Heart left ventricle (tissue), 16 donors: ENCODE measurements at places on chromosomes 7 and 10.
A peak's percentile ranks its signal among the peaks of the same experiment; 100 is the strongest.

DNA sequence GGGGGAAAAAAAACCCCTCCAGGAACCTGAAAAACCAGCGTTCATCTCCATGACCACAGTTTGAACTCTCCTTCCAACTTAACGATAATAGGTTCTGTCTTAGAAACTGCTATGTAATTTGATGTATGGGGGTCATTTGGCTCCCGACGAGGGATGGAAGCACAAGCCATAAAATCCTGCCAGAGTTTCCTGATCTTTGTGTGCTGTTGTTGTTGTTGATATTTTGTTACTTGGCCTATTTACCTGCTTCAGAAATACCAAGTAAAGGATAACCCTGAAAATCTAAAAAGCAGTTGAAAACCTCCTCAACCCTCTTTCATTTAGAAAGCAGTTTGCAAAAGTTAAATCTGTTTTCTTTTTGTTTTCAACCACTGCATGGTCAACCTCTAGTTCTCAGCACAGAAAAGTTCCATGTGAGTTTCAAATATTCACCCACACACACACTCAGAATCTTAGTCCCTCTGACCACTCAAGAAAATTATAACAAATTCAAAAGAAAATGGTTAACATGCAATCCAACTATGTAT is 9.3 kb upstream of the HOXA2 start:
- no peak for DNase-seq

GRCh38 chr7:55081472-55082227 is 62.8 kb downstream of the EGFR start:
- DNase-seq, result no peak

GRCh38 chr10:97065686-97066660 is 119.8 kb downstream of the SLIT1 start:
- no peak for DNase-seq

GRCh38 chr10:64682043-64682442 is 1160.8 kb downstream of the REEP3 start:
- no peak for DNase-seq

- no peak for DNase-seq
Measured at GRCh38 chr10:117365612-117366011, 9.6 kb downstream of the PDZD8 start.

DNA sequence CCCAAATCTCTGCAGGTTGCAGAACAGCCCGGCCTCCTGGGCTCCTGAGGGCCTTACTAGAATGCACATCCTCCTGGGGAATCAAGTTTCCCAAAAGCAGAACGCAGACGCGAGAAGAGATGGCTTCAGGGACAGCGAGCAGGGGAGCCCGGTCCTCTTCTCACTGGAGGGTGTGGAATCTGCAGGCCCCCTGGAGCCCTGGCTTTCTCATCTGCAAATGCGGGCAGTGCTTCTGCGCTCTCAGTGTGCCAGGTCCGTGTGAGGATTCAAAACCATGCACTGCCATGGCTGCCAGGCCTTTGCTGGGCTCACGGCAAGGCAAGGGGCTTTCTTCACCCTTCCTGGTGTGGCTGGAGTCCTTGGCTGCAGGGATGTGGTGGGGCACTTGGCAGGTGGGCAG is 330.9 kb upstream of the MKI67 start:
- DNase-seq, result no peak

GRCh38 chr10:71432956-71433767 is 36.4 kb downstream of the CDH23 start:
- no peak for DNase-seq

DNA sequence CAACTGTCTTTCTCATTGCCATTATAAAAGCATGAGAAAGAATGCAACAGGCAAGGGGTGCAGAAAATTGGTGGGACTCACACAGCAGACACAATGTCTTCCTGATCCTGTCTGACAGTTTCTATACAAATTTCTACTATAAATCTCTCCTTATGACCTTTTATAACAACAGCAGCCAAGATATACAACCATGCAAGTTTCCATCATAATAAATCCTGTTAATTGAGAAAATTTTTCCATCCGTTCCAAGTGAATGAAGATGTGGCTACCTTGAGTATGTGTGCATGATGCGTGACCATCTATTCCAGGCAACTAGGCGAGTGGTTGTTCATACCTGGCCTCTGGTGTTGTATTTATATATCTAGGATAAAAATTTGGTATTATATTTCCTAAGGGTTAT is 216.7 kb downstream of the BBS9 start:
- DNase-seq, result no peak

- DNase-seq, result peak; percentile 11
Measured at GRCh38 chr7:2004841-2005725, 227.7 kb downstream of the MAD1L1 start.

GRCh38 chr10:122876467-122876855 is 2.9 kb downstream of the FAM24B start:
- no peak for DNase-seq

DNA sequence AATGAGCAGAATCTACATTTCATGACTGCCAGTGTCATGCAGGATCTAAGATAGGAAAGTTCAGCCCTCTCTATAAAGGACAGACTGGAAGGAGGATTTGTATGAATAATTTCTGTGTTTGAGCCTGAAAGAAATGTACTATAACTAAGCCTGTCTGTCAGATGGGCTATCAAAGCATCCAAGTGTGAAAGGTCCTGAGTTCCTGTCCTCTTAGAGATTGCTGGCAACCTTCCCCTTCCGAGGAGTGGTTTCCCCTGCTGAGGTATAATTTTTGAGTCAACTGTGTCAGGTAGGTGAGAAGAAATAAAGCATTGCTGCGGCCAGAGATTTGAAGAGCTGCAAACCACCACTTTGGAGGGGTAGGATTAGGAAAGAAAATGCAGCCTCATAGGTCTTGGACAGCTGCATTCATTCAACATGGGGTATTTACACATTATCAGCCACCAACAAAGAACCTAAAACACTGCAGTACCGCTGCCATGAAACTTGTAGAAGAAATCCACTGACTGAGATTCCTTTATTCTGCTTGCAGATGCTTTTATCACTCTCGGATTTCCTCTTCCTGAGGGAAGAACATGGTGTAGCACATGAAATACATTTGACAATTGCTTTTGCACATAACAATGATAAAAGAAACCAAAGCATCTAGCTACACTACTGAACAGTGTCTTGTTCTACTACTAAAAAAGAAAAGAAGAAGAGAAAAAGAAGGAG is 189.1 kb downstream of the DGKI start:
- no peak for DNase-seq

- DNase-seq, result peak; percentile 92
Measured at GRCh38 chr10:17616403-17617030, 657 bp downstream of the HACD1 start.

- DNase-seq, result no peak
Measured at GRCh38 chr7:147990942-147991341, 599.6 kb upstream of the C7orf33 start.

- no peak for DNase-seq
Measured at GRCh38 chr7:49692516-49692915, 80.9 kb upstream of the VWC2 start.

DNA sequence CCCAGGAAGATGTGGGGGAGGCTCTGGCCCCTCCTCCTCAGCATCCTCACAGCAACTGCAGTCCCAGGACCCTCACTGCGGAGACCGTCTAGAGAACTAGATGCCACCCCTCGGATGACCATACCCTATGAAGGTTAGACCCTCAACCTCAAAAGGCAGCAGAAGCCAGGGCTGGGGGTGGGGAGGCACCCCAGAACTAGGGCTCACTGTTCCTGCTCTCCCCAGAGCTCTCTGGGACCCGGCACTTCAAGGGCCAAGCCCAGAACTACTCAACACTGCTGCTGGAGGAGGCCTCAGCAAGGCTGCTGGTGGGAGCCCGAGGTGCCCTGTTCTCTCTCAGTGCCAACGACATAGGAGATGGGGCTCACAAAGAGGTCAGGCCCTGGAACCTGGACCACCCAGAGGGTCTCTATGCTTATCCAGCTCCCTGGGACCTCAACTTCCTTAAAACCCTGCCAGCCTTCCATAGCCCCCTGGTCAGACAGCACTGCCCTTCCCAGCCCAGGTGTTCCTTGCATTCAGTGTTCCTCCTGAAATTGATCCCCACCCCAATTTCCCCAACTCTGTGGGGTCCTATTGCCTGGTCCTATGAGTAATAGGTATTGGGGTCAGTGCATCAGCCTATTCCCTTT is 3.7 kb downstream of the SEMA4G start:
- no peak for DNase-seq

DNA sequence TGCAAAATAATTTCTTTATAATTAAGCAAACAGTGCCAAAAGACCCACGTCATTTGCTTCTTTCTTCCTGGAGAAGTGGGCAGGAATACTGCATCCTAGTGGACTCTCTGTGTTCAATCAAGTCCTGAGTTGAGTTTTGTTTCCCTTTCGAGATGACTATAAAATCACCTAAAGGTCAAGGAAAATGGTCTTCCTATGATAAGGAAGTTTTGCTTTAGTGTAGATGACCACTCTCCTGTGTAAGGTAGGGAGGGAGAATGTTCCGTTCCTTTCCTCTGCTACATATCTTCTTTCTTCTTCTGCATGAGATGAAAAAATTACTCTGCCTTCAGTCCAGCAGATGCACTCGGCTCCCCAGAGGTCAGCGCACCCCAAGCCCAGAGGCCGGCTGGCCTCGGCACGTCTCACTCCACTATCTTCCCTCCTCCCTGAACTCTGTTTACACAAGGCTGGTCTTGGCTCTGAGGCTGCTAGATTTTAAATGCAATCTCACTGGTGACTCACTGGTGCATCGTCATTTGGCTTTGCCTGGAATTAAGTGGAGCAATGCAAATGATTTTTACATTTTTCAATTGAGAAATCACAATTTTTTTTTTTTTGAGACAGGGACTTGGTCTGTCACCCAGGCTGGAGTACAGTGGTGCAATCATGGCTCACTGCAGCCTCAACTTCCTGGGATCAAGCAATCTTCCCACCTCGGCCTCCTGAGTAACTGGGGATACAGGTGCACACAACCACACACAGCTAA is 18.6 kb upstream of the VDAC2 start:
- DNase-seq, result no peak

- DNase-seq, result no peak
Measured at GRCh38 chr10:77832238-77832637, 94.3 kb downstream of the DLG5 start.

DNA sequence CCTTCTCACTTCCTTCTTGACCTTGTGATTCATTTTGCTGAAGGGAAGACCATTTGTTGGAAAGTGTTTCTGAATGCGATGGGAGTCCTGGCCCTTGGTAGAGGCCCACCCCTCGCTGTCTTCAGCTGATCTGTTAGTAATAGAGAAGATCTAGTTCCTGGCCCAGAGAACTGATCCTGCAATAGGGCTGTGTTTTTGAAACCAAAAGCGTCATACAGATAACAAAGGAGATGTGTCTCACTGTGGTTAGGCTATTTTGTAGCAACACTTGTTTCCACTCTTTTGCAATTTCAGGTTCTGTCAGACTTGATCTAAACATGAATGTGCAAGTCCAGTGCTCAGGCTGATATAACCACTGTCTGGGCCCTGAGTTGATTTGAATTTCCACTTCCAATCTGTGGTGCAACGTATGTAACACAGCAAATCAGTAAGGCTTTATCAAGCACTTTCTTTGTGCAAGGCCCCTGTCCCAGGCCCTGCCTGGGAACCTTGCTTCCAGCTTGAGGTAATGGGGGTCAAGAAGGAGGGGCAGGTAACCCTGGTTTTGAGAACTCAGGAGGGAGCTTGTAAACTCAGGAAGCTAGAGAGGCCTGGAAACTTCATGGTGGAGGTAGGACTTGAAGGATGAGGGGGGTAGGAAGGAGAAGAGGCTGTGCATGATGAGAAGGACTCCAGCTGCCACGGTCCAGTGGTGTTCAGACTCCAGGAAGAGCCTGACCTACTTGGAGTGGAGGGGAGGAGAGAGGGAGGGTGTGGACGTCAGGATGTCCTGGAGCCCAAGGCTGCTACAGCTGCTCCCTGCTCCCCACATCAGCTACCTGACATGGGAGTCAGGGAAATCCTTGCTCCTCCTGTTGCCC is 42.2 kb upstream of the SRGN start:
- DNase-seq, result no peak

DNA sequence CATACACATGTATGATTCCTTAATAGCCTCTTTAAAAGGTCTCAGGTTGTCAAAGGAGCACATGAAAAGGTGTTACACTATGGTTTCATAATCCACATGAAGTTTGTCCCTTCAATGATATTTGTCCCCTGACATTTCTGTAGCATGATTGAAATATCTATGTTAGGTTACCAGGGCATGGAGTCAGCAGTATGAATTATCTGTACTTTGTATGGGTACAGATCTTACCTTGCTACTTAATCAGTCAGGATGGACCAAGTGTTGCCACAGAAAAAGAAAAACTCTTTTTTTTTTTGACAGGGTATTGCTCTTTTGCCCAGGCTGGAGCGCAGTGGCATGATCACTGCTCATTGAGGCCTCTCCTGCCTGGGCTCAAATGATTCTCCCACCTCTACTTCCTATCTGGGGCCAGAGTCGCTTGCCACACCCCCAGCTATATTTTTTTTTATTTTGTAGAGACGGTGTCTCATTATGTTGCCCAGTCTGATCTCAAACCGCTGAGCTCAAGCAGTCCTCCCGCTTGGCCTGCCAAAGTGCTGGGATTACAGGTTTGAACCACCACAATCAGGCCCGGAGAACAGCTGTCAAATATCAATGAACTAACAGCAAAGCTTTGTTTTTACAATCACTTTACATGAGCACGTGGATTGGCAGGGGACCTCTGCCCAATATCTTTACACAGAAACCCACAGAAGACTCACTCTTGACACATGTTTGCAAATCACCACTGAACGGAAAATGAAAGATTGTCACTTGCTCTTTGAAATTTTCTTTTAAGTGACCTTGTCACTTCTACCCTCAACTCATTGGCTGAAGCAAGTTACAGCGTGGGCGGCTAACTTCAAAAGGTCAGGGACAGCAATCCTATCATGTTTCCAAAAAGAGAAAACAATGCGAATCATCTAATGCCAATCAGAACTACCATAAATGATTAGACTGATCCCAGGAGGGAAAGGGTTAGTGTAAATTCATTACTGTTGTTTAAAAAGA is 140.2 kb downstream of the PRKG1 start:
- no peak for DNase-seq

DNA sequence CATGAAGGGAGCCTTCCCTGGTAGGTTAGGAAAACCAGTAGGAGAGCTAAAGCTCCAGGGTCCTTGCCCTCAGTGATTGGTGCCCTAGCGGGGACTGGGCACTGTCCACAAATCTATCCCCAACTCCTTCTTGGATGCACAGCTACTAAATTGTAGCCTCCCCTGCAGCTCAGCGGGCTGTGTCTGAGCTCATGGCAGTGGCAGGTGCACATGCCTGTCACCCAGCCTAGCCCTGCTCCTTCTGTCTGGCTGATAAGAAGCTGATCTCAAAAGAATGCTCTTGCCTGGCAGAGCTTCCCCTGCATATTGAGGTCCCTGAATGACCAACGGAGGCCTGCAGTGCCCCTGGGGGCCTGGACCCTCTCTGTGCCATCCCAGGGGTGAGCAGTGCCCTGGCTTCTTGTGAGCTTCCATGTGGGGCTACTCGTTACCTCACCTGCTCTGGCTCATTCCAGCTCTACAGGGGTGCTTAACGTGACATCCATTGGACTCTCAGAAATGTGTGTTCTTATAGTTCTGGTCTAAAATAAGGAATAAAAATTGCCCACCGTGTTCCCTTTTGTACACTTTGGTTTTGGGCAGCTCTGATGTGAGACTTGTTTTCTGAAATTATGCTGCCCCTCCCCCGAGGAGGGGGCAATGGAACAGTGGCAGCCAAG is 59.8 kb upstream of the ANTXRL start:
- DNase-seq, result peak; percentile 42

- no peak for DNase-seq
Measured at GRCh38 chr7:125670926-125671572, 741.4 kb upstream of the POT1 start.

GRCh38 chr7:116902867-116903266 is 40.5 kb downstream of the CAPZA2 start:
- DNase-seq, result no peak
